ENCODE measurements at places on chromosomes 16 and 17.

- DNase-seq: peak; percentile 97
These were observed 11.3 kb downstream of the OSBPL7 start for GRCh38 chr17:47810200-47810821.

- DNase-seq: peak; percentile 89
These were observed 57.8 kb upstream of the TEX2 start for GRCh38 chr17:64320613-64321553.

DNA sequence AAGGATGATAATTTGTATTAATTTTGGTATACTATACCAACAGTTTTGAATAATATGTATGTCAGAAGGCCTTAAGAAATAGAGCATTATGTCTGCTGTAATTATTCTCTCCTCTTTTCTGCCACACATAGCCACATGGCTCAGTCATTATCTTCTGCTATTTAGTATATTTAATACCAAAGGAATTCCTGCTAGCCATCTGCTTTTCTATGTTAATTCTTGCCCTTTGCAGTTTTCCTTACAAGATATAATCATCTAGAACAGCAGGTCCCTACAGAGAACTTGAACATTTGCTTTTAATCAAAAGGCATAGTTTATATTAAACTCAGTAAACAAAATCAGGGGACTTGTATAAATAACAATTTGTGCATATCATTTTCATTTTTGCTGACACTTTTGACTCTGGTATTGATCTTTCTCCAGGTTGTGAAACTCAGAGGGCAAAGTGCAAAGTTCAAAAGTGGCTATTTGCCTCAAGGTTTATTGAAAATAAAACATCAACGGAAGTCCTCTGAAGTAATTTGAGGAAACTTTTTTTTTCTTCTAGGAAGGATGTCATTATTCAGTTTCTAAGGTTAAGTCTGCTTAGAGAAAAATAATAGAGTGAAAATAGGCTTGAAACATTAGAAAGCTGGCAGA lies 702.0 kb downstream of the KCNJ2 start:
- no peak for DNase-seq

DNA sequence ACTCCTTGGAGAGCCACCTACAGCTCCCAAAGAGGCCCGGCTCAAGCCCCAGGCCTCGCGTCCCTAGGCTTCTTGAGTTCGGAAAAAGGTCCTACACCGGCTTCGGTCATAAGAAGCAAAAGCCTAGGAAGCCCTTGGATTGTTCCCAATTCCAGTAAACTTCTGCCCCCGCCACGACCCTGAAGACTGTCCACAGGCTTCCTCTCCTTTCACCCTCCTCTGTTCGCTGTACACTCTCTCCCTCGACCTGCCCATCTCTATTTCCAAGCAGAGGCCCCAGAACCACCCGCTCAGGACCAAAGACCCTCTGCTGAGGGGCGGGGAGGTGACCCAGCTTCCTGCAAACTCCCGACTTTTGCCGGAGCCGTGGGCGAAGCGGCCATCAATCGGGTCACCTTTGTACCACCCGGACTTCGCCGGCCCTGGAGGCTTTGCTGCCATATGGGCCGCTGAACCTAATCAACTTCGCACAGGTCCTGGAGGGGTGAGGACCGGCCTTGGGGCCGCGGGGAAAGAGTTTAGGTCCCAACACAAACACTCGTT lies 2.7 kb downstream of the HOXB2 start:
- DNase-seq: no peak

- no peak for DNase-seq
These were observed 86.1 kb upstream of the HSBP1 start for GRCh38 chr16:83721676-83722075.

DNA sequence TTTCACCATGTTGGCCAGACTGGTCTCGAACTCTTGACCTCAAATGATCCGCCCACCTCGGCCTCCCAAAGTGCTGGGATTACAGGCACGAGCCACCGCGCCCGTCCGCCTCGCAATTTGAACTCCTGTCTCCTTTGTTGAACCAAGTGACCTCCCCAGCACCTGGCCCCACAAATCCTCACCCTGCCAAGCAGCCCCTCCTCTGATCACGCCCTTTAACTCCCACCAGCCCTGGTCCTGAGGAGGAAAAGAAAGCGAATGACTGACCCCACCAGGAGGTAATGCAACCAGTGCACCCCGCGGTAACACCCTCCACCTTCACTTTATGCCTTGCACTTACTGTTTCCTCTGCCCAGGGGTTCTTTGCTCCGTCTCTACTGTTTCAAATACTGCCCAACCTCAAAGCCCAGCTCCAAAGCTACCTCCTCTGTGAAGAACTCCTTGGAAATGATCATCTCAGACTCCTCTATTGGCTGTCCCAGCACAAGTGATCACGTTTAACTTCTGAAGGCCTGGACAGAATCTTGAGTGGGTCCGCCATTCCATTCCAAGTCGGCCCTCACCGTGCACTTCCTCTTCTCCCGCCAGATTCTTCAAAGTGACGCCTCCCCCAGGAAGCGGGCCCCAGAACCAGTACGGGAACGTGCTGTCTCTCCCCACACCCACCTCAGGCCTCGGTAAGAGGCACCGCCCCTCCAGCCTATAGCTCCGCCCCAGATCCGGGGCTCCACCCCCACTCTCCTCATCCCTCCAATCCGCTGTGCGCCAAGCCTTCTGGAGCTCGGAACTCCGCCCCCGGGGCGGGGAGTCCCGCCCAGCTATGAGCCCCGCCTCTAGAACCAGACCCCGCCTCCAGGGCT lies 4.4 kb downstream of the CD19 start:
- peak; percentile 39 for DNase-seq

GRCh38 chr16:48542020-48542473 lies 67.9 kb downstream of the N4BP1 start:
- peak; percentile 21 for DNase-seq

DNA sequence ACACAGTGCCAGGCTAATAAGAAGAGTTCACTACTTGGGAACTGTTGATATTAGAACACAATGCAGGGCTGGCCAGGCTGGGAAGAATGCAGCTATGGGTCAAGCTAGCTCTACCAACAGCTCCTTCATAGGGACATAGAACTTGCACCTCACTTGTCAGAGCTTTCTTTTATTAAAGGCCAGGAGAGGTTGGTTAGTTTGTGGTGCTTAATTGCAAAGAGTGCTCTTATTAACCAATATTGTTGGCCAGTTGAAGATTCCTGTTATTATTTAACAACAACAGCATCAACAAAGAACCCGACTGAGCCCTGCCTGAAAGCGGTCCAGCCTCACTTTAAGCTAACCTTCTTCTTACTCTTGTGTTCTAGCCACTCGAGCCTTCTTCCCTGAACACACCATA lies 43.4 kb upstream of the ANKFN1 start:
- no peak for DNase-seq

DNA sequence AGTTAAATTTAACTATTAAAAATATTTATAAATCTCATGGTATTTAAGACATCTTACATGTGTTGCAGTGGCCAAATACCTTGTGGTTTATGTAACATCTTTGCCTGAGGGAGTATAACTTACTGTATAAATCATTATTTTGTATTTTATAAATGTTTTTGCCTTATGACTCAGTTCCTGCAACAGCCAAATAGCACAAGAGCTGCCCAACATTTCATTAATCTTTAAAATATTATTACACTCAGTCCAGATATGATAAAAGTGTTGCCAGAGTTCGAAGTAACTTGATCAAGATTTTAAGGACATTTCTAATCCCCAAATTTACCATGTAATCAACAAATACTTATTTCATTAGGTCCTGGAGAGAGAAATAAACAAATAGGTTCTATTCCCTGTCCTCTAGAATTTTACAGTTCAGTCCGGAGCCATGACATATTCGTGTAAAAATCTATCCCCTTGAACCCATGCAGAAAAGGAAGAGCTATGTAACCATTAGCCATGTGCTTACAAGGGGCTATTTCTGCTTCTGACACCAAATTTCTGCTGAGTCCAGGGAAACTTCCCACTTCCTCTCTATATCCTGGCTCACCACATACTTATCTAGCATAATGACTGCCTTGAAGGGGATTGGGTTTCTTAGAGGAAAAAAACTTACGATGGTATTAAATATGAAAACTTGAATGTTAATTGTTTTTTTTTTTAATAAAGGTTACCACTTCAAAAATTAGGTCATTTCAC lies 44.0 kb downstream of the IRX6 start:
- DNase-seq: no peak

- DNase-seq: no peak
These were observed at the start of gene C16orf96 for GRCh38 chr16:4556112-4556511. Gene C16orf96, plus strand, starts transcription at chr16:4556340. Its CDS starts 150 bp downstream, at chr16:4556490.

- DNase-seq: no peak
These were observed 139.4 kb upstream of the RPH3AL start for GRCh38 chr17:492022-492413.

DNA sequence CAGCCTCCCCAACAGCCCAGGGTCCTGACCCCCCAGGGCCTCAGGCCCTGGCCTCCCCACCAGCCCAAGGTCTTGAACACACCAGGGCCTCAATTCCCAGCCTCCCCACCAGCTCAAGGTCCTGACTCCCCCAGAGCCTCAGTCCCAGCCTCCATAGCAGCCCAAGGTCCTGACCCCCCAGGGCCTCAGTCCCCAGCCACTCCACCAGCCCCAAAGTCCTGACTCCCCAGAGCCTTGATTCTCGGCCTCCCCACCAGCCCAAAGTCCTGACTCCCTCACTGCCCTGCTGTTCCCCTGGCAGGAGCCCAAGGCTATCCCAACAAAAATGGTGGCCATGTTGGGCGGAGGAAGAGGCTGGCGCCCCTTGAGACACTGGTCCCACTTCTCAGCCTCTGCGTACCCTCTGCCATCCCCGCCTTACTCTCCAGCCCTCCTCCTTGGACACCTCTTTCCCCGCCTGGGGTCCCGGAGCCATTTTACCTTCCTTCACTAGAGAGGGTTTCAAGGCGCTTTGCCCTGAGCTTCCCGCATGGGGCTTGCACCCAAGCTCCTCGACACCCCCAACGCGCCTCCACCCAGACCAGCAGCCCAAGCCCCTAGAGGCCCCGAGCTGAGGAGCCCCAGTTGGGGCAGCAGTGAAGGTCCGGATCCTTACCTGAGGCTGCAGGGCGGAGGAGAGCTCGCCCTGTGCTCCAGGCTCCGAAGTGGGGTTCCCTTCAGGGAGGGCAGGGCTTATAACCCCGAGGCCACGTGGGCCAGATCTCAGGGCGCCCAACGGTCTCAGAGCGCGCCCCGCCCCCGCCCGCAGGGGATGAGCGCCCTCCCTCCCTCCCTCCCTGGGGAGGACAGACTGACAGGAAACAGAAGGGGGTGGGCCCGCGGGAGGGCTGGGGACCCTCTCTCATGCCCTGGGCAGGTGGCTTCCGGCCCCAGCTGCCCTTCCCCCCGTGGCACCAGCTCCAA lies 3.5 kb upstream of the TSPOAP1 start:
- DNase-seq: no peak

DNA sequence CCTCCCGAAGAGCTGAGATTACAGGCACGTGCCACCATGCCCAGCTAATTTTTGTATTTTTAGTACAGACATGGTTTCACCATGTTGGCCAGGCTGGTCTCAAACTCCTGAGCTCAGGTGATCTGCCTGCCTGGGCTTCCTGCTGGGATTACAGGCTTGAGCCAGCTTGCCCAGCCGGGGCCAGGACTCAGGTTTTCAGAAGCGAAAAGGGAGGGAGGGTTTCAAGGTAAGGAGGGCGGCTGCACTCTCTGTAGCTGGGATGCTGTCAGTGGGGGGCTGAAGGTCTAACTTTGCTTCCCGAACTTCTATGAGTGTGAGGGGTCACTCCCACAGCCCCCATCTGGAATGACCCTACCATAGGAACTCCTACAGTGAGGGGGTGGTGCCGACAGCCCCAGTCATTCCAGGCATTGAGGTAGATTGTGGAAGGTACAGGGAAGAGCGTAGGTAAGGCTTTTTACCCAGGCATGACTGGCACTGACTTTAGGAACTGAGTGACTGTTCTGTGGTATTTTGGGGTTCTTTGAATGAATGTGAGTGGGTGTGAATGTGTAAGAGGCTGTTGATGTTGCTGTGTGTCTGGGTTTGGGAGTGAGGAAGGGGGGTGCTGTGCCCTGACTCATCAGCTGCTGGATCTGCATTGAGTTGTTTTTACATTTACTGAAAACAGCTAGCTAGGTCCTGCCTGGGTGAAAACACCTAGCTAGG lies 3.8 kb upstream of the C1QL1 start:
- peak; percentile 47 for DNase-seq

GRCh38 chr16:64225036-64225435 lies 896.8 kb downstream of the CDH11 start:
- no peak for DNase-seq

DNA sequence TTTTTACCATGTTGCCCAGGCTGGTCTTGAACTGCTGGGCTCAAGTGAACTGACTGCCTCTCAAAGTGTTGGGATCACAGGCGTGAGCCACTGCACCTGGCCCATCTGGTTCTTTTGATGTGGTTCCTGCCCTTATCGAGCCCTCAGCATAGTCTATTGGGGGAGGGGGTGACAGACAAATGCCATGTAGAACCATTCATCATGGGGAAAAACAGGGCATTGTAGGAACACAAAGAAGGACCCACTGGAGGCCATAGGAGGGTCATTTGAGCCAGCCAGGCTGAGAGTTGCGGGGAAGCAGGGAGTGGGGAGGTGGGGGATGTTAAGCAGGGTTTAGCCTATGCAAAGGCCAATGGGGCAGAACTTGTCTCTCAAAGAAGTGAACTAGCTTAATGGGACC lies 11.9 kb downstream of the SEC14L5 start:
- no peak for DNase-seq

DNA sequence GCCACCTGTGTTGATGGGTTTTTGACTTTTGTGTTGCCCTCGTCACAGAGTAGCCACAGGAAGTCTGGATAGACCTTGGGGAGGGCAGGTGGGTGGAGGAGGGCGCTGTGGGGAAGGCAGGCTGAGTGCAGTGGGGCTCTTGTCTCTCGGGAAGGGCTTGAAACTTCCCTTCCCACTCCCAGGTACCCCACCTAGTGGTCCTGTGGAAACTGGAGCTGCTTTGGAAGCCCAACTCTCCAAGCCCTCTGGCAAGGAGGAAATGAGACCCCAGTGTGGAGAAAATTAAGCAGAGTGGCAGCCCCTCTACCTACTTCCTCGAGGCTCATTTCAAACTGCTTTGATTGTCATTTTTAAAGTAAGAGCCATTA lies 9.2 kb downstream of the CA5A start:
- DNase-seq: no peak

GRCh38 chr16:88300463-88300835 lies 82.3 kb upstream of the ZNF469 start:
- DNase-seq: no peak

DNA sequence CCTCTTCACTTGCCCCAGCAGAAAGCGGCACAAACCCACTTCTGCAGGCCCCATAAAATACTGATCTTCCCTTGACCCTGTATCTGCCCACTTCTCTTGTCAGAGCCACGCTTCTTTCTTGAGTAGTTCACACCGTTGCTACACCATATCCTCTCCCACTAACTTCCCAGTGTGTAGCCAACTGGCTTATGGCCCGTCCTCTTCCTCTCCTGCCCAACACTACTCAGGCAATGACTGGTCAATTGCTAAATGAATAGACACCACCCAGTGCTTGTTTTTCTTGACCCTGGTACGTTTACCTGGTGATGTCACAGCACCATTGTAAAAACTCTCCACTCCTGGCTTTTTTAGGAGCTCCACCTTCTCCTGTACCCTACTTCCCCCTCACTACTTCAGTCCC lies 86.9 kb downstream of the NDEL1 start:
- DNase-seq: no peak

GRCh38 chr17:83081684-83082201 lies 2.3 kb downstream of the METRNL start:
- DNase-seq: no peak

Measured in WERI-Rb-1 (cell line).